ENCODE measurements at places on chromosomes 1 and 21.

DNA sequence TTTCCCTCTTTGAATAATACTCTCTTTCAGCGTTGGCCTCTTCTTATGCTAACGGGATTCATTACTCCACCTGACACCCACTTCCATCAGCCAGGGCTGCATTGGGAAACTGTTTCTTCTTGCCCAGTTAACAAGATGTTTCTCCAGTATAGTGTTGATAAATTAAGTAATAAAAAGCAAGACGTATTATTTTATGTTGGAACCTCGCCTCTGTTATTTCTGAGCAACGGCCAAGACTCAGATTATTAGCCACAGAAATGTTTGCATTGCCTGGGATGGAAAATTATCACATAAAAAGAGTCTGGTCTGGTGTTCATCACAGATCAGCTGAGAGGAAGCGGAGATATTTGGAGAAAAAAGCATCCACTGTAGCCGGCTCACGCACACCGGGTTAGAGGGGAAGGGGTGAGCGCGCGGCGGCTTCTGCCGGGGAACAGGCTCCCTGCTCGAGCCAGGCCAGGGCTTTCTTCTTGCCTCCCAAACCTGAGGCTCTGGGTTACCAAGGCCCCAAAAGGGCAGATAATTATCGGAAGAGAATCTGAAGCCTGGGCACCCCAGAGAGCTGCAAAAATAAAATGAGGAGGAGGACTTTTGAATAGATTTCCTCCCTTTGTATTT, 189.5 kb downstream of the PRDM16 start:
- DNase-seq: no peak

- DNase-seq: no peak
Measured at GRCh38 chr1:157115429-157115838, 15.8 kb upstream of the ETV3L start.

GRCh38 chr1:235078480-235079381, 49.9 kb downstream of the TOMM20 start:
- DNase-seq: no peak

DNA sequence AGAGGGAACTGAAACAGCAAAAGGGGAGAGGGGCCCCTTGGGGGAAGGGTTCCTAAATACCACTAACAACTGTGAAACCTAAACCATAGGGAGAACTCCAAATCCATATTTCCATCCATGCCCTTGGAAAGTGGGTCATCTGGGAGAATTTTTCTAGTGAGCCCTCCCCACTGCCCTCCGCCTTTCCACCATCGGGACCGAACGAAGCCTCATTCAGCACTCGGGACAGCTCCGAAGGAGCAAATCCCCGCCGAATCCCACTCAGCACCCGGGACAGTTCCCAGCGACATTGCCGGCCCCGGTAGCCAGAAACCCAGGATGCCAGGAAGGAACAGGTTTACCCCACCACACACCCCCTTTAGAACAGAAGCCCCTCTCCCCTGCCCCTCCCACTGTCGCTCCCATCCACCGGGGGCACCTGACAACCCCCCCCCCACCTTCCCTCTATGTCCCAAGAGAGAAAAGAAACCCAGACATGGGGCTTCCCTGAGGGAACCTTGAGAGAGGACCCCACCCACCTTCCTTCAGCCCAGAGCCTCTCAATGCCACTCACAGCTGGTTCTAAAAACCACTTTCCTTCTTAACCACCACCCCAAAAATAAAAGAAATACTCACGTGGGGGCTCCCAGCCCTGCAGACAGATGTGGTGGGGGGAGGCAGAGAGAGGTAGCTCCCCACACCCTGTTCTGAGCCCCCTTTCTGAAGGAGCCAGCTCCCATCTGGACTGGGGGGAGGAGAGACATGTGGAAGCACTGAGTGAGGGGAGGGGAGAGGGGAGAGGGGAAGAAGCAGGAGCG, 4.5 kb downstream of the DLGAP3 start:
- no peak for DNase-seq

- DNase-seq: peak; percentile 57
Measured at GRCh38 chr1:115469703-115470476, 131.8 kb upstream of the NGF start.

GRCh38 chr1:103336408-103336807, 189.1 kb upstream of the RNPC3 start:
- no peak for DNase-seq

- DNase-seq: no peak
Measured at GRCh38 chr21:14095056-14095455, 115.7 kb downstream of the LIPI start.

GRCh38 chr1:176193663-176194062, 13.4 kb downstream of the COP1 start:
- DNase-seq: no peak

DNA sequence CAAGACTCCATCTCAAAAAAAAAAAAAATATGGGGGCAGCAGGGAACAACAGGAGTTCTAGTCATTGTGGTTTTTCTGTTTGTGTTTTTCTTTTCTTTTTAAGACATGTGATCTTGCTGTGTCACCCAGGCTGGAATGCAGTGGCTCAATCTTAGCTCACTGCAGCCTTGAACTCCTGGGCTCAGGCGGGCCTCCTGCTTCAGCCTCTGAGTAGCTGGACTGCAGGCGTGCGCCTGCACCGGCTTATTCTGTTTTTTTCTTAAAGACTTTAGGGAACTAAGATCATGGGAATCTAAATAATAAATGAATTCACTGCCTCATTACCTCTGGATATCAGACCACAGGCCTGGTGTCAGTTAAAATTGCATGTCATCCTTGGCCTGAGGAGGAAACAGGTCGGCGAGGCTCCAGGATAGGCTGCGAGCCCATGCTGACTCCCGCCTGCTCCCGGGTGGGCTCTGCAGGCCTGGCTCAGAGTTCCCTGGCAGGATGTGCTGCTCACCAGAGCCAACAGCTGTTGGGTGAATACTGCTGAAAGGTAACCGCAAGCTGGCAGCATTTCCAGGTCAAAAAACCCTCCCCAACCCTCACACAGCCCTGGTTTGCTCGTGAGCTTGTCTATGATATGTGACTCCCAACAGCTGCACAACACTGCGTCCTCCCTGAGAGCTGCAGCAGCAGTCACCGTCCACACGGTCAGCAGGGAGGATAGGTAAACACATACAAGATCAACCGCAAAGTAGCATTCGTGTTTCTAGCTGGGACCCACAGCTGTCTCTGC, 58.1 kb downstream of the SCCPDH start:
- DNase-seq: no peak

GRCh38 chr1:58893257-58893869, 109.5 kb upstream of the JUN start:
- peak; percentile 68 for DNase-seq

DNA sequence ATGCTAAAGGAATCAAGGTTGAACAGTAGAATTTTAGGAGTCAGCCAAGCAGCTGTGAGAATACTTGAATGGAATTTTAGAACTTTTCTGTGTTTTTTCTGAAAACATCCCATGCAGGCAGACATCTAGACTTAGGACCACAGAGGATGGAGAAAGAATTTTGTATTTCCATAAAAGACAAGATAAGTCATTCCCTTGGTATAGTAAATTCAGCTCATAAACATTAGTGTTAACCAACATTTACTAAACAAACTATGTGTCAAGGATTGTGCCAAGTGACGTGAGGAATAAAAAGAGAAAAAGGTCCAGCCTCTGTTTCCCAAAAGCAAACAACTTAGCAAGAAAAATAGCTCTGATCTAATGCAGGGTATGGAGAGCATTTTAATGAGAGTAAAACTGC, 210.2 kb upstream of the NR5A2 start:
- DNase-seq: no peak

DNA sequence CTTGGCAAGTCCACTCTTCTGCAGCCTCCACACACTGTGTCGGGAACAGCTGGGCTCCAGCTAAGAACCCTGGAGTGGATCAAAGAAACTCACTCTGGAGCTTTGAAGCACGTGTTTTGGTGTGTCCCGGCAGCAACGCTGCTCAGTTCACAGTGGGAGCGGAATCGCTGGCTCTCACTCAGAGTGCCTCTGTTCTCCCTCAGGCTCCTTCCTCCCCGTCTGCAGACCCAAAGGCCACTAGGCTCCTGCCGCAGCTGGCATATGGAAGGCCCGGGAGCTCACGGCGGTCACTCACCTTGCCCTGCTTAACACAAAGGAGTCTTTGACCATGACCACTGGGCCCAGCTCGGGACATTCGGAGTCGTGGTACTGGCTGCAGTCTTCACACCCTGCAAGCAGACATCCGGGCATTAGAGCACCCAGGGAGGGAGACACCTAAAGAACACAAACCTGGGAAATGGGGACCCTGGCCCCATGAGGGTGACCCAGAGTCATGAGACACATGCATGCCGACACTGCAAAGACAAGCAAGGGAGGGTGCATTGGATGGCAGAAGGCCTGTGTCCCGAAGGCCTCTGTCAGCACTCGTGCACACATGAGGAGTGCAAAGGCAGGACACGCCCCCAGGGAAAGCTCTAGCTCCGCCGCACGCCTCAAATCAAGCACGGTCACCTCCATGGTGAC, 19.7 kb downstream of the PRDM15 start:
- DNase-seq: no peak

DNA sequence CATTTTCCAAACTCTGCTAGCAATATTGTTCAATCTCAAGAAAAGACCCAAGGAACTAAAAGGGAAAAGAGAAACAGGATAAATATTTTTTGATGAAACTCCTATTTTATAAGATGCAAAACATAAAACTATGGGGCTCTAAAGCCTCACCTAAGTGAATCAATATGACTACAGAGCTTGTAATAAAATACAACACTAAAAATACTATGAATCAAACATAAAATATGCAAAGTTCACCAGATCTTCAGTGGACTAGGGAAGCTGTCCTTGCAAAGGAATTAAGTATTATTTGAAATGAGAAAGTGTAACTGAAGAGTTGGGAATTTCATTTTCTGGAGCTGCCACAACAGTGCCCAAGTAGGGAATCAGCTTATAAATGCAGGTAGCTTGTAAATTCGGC, 124.5 kb downstream of the CRB1 start:
- DNase-seq: no peak

DNA sequence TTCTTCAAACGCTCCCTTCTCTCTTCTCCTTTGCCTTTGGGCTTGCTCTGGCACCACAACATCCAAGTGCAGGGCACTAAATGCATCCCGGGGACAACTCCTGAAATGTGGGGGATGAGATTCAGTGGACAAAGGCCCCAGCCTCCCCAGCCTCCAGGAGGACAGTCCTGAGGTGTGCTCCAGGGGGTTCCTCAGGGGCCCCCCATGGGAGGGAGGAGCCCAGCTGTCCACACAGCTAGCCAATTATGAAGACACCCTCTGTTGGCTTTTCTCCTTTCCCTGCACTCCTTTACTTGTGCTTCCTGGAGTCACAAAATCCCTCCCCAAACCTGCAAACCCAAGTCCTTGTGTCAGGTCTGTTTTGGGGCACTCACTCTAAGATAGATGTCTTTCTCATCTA, 735.4 kb downstream of the PTPRU start:
- no peak for DNase-seq

GRCh38 chr1:115364780-115365155, 26.7 kb upstream of the NGF start:
- DNase-seq: no peak

DNA sequence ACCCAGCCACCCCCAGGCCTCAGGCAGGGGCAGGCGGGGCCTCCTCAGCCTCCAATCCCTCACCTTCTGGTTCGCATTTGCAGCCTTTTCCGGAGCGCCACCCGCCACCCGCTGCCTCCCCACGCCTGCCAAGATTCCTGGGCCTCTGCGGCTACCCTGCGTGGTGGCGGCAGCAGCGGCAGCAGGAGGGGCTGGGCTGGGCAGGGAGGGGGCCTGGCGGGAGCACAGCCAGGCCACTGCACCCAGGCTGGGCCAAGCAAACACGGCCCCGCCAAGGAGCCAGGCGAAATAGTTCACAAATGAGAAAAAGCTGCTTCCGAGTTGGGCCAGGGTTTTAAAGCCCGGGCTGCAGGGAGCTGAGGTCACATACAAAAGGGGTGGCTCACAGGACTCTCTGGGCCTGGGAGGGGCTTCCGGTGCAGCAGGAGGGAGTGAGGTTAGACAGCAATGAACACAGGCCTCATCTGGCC, 9.8 kb downstream of the COL8A2 start:
- DNase-seq: no peak

DNA sequence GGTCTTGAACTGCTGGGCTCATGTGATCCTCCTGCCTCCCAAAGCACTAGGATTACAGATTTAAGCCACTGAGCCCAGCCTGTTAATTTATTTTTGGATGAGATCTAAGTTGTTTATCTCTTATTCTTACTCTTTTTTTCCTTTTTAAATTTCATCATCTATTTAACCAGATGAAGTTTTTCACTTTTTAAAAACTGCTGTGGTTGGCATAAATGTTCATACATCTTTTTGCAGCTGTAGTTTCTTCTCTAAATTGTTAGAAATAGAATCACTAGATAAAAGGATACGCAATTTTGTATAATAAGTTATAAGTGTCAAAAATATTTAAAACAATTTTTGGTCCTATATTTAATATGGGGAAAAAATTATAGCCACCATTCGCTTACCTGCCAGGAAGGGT, 80.3 kb upstream of the GPR88 start:
- DNase-seq: no peak

GRCh38 chr1:107590900-107591622, 373.9 kb downstream of the VAV3 start:
- DNase-seq: no peak

GRCh38 chr1:158830074-158830677, 975 bp upstream of the MNDA start:
- DNase-seq: no peak

GRCh38 chr1:9651565-9652378, at the start of gene PIK3CD:
Gene PIK3CD (plus strand): TSS chr1:9651731. CDS start chr1:9710456, 58,725 bp downstream.
- peak; percentile 33 for DNase-seq

GRCh38 chr21:44567481-44568171, 5.9 kb upstream of the KRTAP10-4 start:
- DNase-seq: no peak

GRCh38 chr1:244037252-244037651, 13.8 kb upstream of the ZBTB18 start:
- DNase-seq: no peak

GRCh38 chr1:9825093-9826074, 1.6 kb upstream of the CLSTN1 start:
- DNase-seq: peak; percentile 71

DNA sequence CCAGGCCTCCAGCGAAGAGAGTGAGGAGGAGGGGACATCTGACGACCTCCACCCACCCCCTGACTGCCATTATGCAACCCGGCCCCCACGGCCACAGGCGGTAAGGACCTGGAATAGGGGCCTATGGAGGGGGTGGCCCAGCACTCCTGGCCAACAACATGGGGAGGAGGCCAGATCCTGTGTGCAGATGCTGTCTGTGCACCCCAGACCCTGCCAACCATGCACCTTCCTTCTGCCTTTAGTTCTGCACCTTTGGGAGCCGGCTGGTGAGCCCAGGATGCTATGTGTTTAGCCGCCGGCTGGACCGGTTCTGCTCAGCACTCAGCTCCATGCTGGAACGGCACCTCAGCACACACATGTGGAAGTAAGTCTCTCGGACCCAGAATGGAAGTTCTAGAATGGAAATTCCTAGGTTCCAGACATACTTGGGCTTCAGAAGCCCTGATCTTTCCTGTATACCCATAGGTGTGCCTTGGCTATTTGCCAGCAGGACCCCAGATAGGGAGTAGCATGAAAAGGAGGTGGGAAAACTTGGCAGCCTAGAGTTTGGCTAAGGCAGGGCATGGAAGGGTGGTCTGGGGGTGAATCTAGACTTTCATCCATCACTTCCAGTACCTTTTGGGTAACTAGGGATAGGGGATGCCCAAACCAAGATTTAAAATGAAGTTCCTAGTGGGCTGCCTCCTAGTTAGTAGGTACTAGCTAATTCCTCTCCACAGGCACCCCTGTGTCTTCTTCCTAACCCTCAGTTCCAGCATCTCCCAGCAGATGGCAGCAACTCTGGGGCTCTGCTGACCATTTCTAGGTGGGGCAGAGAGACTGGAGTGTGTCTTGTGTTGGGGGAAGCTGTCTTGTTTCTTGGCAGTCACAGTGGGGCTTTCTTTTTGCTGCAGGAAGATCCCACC, 3.6 kb upstream of the CYB561D1 start:
- DNase-seq: peak; percentile 43

Data from COR-L47 (cell line).